ENCODE measurements at places on chromosomes 4 and X.
A peak's percentile ranks its signal among the peaks of the same experiment; 100 is the strongest.

- no peak for DNase-seq
These were observed 52.9 kb downstream of the SUPT20HL2 start for GRCh38 chrX:24260842-24261550.

DNA sequence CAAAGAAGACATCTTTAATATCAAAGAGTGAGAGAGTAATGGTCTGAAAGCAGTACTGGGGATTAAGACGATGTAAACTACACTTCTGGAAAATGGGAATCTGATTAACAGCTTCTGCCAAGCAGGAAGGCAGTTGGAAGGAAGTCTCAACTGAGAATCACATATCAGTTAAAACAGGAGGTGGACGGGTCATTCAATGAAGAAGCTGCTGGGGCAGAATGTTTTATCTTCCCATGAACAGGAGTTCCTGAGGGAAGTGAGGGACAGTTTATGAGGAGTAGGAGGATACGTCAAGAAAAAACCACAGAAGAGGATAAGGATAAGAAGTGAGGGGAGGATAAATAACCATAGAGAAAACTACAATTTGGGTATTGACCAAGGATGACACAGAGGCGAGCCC is 38.7 kb upstream of the MAGEA10 start:
- DNase-seq = no peak

DNA sequence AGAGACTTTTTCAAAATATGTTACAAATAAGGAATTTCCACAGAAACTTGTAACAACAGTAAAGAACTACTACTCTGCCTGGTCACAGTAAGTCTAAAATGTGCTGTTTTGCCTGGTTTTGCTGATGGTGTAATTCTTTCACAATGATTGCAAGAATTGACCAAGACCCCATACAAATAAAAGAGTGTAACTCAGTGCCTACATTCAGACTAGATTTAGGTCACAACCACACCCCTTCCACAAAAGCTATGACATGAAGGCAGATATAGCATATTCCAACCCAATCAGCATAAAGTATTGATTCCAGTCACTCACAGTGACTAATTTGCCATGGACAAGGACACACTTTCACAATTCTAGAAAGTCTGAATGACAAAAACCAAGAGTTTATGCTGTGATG is 53.7 kb upstream of the TMPRSS11F start:
- DNase-seq = no peak

DNA sequence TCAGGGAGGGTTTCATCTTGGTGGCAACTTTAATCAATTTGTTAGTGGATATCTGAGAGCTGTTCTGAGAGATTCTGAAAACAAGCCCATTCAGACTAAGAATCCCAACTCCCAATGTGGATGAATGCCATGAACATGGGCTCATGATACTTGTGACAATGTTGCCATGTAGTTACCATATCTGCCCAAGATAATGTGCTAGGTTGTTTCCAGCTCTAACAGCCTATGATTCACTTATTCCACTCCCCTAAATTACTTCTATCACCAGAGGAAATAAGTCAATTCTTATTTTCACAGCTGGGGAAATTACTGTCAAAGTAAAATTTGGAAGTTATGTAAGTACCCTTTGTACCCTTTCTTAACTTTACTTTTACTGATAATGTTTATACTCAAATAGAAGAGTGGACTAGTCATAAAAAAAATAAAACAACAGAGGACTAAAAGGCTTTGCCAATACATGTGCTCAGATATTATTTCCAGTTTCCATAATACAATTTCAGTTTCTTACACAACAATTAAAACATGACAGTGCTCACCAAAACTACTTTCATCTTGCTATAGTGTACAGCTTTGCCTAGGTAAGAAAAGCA is 1101.7 kb upstream of the INTU start:
- DNase-seq = no peak

DNA sequence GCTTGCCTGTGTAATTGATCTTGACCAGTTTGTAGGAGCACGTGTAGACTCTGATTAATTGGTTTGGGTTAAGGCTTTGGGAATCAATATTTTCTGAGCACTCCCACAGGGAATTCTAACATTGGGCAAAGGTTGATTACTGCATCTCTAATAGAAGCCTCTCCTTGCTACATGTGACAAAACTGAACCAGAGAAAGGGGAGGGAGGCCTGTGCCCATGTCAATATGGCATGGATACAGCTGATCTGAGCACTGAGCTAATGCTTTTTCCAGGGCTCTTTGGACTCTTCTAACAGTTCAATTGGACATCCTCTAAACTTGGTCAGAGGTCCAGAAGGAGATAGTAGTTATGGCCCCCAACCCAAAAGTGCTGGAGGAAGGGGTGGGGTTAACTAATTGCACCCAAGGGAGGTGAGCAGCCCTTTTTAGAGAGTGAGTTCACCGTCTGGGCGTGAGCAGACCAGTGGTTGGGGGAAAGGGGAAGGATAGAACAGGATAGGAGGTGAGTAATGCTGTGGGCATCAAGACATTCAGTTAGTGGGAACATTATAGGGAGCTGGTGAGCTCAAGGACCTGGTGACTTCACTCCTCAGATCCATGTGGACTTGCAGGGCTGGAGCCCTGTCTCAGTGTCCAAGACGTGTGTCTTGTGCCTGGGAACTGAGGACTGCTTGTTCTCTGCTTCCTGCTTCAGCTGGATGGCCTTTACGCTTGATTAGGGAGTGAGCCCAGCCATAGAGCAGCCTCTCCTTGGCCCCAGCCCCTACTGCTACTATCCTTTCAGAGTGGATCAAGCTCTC is 22.8 kb downstream of the MSN start:
- DNase-seq = no peak

DNA sequence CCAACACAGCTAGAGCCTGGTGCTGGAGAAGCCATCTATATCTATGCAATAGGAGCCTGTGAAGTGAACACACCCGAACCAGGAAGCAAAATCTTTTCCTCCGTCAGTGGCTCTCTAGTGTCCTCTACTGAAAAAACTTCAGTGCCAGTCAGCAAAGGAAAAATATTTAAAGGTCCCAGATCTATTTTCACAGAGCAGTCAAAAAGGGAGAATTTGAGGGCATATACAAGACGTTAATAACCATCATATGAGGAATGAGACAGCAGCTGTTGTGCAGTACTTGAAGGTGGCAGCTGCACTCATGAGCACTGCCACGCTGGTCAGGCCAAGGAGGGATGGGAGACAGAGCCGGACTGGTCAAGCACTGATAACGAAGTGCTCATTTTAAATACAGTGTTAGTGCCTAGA is 14.4 kb downstream of the MCUB start:
- DNase-seq = no peak

DNA sequence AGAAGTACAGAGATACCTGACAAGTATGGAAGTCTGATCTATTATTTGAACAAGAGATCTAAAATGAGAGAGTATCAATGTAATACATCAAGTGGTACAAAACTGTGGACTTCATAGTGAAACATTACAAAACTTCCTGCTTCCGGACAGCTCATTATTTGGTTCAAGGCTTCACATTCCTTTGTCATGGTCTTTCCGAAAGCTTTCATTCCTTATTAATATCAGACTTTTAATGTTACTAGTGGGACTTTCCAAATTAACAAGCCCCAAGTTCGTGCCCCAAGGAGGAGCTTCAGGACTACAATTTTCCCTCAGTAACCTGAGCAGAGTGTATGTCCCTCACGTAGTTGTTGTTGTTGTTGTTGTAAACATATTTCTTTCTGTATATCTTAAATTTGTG is 1.2 kb downstream of the CHIC2 start:
- DNase-seq = no peak

GRCh38 chr4:4655901-4656300 is 114.1 kb upstream of the STX18 start:
- no peak for DNase-seq

DNA sequence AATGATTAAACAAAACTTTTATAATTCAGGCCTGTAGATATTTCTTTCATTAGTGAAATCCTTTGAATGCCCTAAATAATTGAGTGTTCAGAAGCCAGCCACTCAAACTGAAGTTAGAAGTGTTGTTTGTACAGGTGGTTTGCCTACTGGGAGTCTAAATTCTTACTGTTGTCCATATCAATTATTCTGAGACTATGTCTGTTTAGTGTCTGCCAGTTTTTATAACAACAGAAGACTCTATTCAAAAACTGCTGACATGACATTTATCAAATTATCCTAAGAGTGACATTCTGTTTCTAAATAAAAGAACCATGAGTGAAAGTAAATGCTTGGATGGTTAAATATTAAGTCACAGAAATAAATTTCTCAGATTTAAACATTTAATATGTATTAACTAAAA is 375.1 kb downstream of the FAT4 start:
- DNase-seq = no peak

GRCh38 chr4:155143512-155143911 is 64.9 kb upstream of the NPY2R start:
- no peak for DNase-seq

- DNase-seq = no peak
These were observed 14.5 kb downstream of the SOD3 start for GRCh38 chr4:24809815-24810405.

DNA sequence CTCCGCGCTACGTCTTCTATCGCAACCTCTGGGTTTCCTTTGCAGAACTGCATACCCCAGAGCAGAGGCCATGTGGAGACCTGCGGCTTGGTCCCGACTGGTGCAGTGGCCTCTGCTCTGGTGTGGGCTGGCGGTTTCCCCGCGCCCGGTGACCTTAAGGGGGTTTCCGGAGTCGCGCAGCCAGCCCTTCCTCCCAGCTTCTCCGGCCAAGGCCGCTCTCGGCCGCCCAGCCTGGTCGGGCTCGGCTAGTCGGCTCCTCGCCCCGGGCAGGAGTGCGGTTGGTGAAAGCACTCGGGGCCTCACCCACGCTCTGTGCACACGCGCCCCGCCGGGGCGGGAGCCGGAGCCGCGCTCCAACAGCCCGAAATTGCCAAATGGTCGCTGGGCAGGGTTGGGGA is 84.9 kb downstream of the BCOR start:
- DNase-seq = peak; percentile 26

GRCh38 chrX:38357747-38358673 is 5.6 kb downstream of the OTC start:
- no peak for DNase-seq

DNA sequence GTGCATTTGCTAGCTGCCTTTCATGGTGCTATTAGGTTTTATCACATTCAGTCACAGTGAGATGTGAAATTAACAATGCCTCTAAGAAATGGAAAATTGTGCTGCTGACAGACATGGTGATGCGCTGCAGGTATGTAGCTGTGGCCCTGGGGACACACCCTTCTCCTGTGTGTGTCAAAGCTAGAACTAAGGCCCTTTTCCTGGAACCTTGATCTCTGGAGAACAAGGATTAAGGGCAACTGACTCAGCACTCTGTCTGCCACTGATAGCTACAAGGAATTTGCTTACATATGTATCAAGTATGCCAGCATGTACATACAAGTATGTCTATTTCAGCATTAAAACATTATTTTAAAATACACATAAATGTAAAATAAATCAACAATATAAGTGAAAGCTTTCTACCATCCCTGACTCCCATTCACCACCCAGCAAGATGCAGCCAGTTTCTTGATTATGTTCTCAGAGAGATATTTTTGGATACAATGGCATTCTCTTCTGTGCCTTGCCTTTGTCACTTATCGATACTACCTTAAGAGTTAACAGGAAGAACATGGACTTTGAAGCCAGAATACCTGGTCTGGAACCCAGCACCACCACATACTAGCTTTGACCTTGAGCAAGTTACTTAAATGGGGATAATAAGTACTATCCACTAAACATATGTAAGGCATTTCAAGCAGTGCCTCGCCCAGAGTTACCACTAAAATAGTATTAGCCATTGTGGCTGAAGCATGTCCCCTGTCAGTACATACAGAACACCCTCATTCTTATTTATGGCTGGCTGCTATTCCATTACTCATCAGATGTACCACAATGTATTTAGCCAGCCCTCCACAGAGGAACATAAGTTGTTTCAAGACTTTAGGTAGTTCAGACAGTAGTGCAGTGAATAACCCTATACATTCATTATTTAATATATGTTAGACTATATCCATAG is 68.5 kb downstream of the NPNT start:
- DNase-seq = no peak

- no peak for DNase-seq
These were observed 27.5 kb upstream of the CWH43 start for GRCh38 chr4:48958582-48958981.

GRCh38 chr4:146269228-146269653 is 54.9 kb downstream of the REELD1 start:
- DNase-seq = no peak

DNA sequence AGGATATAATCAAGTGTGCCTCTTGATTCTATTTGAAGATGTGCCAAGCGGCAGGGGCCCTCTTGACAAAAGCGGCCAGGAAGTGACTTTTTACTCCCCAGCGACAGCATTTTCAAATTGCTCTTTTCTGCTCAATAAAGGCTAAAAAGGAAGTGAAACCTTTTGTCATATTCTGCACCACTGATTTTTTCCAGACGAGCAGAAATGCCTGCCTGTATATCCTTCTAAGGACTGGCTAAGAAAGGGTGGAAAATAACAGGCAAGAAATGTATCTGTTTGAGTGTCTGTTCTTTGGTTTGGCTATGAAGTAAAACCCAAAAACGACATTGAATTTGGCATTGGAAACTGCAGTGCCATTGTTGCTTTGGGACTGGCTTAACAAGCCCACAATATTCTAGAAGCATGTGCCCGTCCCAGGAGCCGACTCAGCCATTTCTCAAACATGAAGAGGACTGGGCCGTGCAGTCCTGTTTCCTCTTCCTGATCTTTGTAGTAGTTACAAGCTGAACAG is 25.4 kb downstream of the TMSB4X start:
- DNase-seq = peak; percentile 14

GRCh38 chr4:187236209-187236890 is 512.7 kb upstream of the FAT1 start:
- no peak for DNase-seq

- no peak for DNase-seq
These were observed 70.5 kb downstream of the SEL1L3 start for GRCh38 chr4:25792200-25792791.
